Endodermal cell (in vitro differentiated cells): ENCODE measurements at places on chromosomes 1 and 21. TPM values are rescaled to one million over a fixed set of nuclear protein-coding genes. Genes with fewer than 3 reads are reported as not detected.

THEMIS2 gene
- total RNA-seq, result 8.5 and 8.6 TPM in 2 replicates

PGLYRP3 gene
- not detected in 2 replicates for total RNA-seq

RAB42 gene
- total RNA-seq, result 2.1 and 2.9 TPM in 2 replicates

RIPPLY3 gene
- total RNA-seq, result 27.5 to 31.1 TPM (median 28.0 TPM) in 3 replicates

PALMD gene
- 0.19 to 0.38 TPM (median 0.24 TPM) in 3 replicates for total RNA-seq

HLCS gene
- total RNA-seq, result 18.6 and 25.0 TPM in 2 replicates

MTR gene
- total RNA-seq, result 29.5 to 49.1 TPM (median 31.0 TPM) in 3 replicates

RTCA gene
- 46.0 and 46.5 TPM in 2 replicates for total RNA-seq

GNG4 gene
- 13.5 and 16.5 TPM in 2 replicates for total RNA-seq

HNRNPR gene
- 112 to 210 TPM (median 196 TPM) in 3 replicates for total RNA-seq

CGN gene
- total RNA-seq, result 32.6 to 41.7 TPM (median 39.7 TPM) in 3 replicates

OR2L2 gene
- 0.07 TPM in 1 of 3 replicates, not detected in the others for total RNA-seq

OR2L3 gene
- total RNA-seq, result not detected in 3 replicates

SLAMF8 gene
- total RNA-seq, result not detected in 3 replicates

GJC2 gene
- total RNA-seq, result 0.55 to 2.3 TPM (median 0.60 TPM) in 3 replicates

DNAI4 gene
- total RNA-seq, result 3.7 and 4.6 TPM in 2 replicates

COL11A1 gene
- total RNA-seq, result 27.5 to 111 TPM (median 36.3 TPM) in 3 replicates

RHOC gene
- total RNA-seq, result 159 and 168 TPM in 2 replicates

ZNF683 gene
- not detected in 2 replicates for total RNA-seq

LCE3E gene
- not detected in 3 replicates for total RNA-seq

PRPF38A gene
- 63.2 to 75.6 TPM (median 74.3 TPM) in 3 replicates for total RNA-seq

IFFO2 gene
- total RNA-seq, result 4.3 to 4.9 TPM (median 4.6 TPM) in 3 replicates

ZMPSTE24 gene
- total RNA-seq, result 41.4 and 42.6 TPM in 2 replicates

HMCN1 gene
- total RNA-seq, result 6.5 and 7.6 TPM in 2 replicates

VHLL gene
- not detected in 2 replicates for total RNA-seq

GSTM1 gene
- 21.3 and 23.0 TPM in 2 replicates for total RNA-seq

ATP1A4 gene
- 0.75 TPM in 1 of 3 replicates, not detected in the others for total RNA-seq

NUP133 gene
- 62.7 and 68.4 TPM in 2 replicates for total RNA-seq

SLFNL1 gene
- total RNA-seq, result 0.07 and 0.15 TPM in 2 replicates

SMIM11 gene
- total RNA-seq, result 2.2 to 10.5 TPM (median 7.2 TPM) in 3 replicates

FCGR3B gene
- not detected in 2 replicates for total RNA-seq

OR2AK2 gene
- not detected in 2 replicates for total RNA-seq

MTARC1 gene
- total RNA-seq, result 31.8 to 54.5 TPM (median 53.1 TPM) in 3 replicates

S100A5 gene
- not detected in 2 replicates for total RNA-seq
